ENCODE measurements at places on chromosomes 1 and 21.
A peak's percentile ranks its signal among the peaks of the same experiment; 100 is the strongest.

DNA sequence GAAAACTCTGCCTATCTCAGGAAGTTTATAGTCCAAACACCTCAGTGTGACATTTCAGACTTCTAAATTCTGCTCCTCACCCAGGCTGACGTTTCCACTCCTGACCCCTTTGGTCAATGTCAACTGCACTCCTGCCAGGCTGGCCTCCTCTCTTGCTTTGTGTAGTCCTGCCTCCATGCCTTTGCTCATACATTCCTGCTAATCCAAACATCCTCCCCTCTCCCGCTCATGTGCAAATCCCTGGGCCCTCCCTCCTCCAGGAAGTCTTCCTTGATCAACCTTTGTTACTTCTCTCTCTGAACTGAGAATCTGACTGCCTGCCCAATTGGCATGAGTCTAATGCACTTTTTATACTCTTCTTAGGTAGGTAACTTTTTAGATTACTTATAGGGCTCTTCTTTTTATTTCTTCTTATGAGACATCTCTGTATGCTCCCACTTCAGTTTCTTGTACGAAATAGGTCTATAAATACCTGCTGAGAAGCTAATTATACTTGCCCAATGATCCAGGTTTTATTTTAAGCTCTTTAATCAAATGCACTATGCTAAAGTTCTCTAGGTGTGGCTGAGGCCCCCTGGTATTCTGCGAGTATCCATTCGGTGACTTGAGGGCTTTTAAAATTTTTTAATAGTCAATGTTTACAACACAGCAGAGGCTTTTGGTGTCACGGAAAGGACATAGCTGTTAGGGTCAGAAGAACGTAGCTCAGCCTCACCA is 128.1 kb downstream of the PLXNA2 start:
- DNase-seq: peak; percentile 68

DNA sequence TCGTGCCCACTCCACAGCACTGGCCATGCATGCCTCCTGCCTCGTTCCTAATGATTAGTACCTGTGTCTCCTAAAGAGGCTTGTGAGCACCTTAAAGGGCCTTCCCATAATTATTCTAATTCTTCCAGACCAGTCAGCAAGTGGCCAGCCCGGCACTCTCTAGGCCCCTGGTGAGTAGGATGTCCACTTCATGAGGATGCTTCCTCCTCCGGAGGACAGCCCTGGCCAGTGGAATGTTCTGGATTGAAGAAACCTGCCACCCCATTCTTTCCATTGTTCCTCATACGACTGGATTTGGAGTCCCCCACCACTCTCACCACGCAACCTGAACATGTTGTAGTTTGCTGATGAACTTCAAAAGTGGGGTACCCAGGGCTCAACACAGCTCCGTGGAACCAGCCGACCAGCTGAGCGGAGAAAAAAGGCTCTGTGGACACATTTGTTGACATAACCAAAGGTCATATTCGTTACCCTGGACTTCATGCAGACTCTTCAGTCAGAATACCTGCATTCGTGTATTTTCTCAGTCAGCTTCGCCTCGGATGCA is 46.7 kb upstream of the LBR start:
- no peak for DNase-seq

DNA sequence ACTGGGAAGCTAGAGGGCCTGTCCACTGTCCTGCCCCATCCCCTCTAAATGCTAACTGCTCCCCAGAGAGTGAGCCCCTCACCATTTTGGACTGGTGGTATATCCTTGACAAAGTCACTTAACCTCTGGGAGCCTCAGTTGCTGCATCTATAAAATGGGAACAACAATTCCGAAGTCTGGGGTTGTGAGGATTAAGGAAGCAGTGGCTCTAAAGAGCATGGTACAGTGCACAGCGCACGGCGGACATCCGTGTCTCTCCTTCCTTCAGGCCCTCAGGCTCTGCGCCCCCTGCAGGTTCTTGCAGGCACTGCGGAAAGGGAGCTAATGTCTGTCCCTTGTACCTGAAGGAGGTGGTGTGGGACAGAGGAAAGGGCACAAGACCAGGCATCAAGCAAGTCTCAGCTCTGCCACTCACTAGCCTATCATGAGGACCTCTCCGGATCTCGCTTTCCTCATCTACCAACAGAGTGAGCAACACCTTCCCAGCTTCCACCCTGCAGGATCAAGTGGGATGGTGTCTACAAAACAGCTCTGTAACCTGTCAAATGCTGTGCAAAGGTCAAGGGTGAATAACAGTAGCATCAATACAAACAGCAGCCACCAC is 20.1 kb downstream of the ECE1 start:
- peak; percentile 97 for DNase-seq

- DNase-seq: no peak
Measured at GRCh38 chr1:223243441-223244050, 100.5 kb upstream of the TLR5 start.

GRCh38 chr1:30903343-30904034 is 5.1 kb downstream of the SDC3 start:
- no peak for DNase-seq

- DNase-seq: peak; percentile 62
Measured at GRCh38 chr1:12552951-12553921, 64.8 kb downstream of the DHRS3 start.

DNA sequence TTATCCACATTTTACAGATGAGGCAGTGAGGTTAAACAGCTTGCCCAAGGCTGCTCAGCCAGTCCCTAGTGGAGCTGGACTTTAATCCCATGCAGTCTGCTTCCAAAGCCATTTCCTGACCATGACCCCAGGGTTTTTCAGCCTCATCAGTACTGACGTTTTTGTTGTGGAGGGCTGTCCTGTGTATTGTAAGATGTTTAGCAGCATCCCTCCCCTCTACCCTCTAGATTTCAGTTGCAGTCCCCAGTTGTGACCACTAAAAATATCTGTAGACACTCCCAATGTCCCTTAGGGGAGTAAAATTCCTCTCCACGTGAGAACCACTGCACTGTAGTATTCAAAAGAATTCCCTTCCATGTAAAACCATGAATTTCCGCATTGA is 30.2 kb upstream of the C1orf105 start:
- no peak for DNase-seq

DNA sequence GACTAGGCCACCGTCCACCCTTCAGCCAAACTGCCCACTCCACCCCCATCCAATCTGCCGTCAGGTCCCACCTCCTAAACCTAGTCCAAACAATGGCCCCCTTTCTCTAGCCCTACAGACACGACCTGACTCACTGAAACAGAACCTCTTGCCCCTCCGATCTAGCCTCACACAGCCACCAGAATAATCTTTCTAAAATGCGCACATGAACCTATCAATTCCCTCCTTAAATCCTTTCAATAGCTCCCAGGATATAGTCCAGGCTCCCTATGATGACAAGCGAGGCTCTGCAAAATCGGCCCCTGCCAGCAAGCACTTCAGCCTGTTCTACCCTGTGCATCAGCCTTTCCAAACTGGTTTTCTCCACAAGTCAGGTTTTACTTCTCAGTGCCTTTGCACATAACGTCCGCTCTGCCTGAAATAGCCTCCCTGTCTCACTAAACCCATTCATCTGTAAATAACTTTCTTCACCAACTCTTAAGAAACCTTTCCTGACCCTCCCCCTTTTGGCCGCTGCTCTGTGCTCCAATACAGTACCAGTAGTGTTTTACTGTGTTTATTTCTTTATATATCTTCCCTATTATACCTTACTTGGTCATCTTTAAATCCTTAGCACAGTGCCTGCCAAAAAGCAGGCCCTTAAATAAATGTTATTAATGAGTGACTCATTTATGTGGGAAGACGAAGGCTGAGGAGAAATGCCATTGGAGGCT is 9.0 kb upstream of the CDC20 start:
- no peak for DNase-seq

GRCh38 chr1:29437946-29438345 is 201.6 kb downstream of the PTPRU start:
- peak; percentile 16 for DNase-seq

DNA sequence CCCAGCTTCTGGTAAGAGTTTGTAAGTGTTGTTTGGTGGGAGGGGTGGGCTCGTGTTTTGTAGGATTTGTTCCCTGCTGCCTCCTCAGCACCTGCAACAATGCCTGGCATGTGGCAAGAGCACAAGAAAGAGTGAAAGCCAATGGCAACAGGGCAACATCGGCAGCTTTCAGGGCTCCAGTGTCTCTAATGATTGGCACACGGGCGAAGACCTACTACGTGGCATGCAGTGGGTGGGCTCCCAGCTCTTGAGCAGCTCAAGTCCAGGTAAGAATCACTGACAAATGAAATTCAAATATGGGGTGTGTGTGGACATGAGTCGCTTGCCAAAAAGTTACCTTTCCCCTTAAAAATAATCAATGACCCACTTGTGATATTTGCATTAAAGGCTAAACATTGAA is 23.9 kb upstream of the SLC1A7 start:
- DNase-seq: peak; percentile 48

GRCh38 chr1:118960026-118960561 is 28.0 kb downstream of the TBX15 start:
- peak; percentile 53 for DNase-seq

- DNase-seq: no peak
Measured at GRCh38 chr1:30538226-30538992, 185.0 kb downstream of the MATN1 start.

GRCh38 chr1:229836324-229836723 is 210.3 kb downstream of the URB2 start:
- no peak for DNase-seq

GRCh38 chr1:93518516-93518915 is 70.6 kb downstream of the FNBP1L start:
- DNase-seq: no peak

GRCh38 chr1:90840352-90840751 is 123.2 kb upstream of the BARHL2 start:
- no peak for DNase-seq

- no peak for DNase-seq
Measured at GRCh38 chr1:161096530-161096929, 1.6 kb upstream of the KLHDC9 start.

- DNase-seq: peak; percentile 97
Measured at GRCh38 chr1:36553591-36554322, 71.0 kb upstream of the CSF3R start.

GRCh38 chr21:29433366-29434059 is 134.8 kb downstream of the BACH1 start:
- no peak for DNase-seq

DNA sequence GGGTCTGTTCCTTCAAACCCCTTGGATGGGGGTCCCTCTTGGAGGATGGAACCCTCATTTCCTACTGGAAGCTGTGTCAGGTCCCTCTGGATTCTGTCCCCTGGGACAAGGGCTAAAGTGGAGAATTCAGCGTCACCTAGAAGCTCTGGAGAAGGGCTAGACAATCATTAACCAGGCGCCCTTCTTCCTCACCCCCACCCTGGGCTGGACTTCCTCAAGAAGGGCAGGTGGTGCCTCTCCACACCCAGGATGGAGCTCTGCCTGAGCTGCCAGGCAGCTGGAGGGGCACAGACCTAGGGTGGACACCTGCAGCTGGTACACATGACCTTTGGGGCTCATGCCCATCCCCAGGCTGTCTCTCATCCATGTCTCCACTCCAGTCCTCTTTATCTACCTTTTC is 3.6 kb downstream of the CELF3 start:
- no peak for DNase-seq

GRCh38 chr1:76232666-76233065 is 158.1 kb downstream of the ST6GALNAC3 start:
- DNase-seq: no peak

DNA sequence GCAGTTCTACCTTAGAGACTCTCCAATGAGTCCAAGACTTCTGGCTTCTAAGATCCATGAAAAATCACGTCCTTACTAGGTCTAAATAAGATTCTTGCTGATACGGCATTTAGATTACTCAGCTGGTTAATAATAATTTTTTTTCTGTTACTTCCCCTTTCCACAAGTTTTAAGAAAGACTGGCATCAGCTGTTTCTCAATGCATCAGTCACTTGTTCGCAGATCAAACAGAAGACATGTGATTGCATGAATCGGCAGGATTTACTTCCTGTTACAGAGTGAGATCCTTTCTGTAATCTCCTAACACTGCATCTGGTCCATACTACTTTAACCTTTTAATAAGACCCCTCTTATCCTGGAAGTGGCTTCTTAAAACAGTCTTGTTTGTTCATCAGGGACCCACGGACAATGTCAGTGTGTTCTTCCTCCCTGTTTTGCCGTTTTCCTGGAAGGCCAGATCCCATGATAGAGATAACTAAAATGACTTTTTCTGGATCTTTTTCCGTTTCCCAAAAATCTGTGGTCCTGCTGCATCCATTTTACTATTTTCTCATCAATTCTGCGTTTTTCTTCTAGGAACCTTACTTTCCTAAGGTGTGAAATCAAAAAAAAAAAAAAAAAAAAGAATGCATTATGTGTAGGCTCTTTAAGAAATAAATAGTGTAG is 6.1 kb downstream of the NPL start:
- DNase-seq: no peak

- DNase-seq: no peak
Measured at GRCh38 chr21:26599261-26599660, 26.2 kb upstream of the CYYR1 start.

GRCh38 chr21:45873866-45874265 is 107.7 kb upstream of the COL6A1 start:
- DNase-seq: no peak

- DNase-seq: no peak
Measured at GRCh38 chr21:33238146-33238545, 8.4 kb downstream of the IFNAR2 start.

DNA sequence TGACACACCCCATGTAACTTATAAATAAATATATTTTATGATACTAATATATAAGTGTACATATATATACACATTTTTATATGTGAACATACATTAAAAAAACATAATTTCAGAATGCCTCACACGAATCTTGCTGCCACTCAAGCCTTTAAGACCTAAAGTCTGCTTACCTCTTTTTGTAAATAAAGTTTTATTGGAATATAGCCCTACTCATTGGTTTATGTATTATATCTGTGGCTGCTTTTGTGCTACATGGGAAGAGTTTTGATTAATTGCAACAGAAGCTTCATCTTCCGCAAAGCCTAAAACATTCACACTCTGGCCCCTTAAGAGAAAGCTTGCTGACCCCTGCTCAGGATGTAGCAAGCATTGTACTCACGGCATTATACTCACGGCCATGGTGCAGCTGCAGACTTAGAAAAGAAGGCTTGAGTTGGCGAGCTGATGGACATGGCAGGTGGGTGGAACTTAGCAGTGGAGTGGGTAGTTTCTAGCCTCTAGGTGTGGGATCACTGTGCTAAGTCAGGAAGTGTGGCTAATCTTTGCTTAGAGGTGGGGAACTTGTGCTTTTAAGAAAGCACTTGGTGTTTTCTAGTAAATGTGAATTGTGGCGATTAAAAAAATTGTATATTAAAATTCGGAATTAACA is 80.8 kb downstream of the DYRK1A start:
- no peak for DNase-seq

Data from endodermal cell (in vitro differentiated cells).